ENCODE measurements at places on chromosomes 5 and 9.

- no peak for DNase-seq
Measured at GRCh38 chr5:168602517-168602916, 23.3 kb upstream of the PANK3 start.

GRCh38 chr5:102760815-102761214, 5.7 kb downstream of the PAM start:
- DNase-seq: no peak

DNA sequence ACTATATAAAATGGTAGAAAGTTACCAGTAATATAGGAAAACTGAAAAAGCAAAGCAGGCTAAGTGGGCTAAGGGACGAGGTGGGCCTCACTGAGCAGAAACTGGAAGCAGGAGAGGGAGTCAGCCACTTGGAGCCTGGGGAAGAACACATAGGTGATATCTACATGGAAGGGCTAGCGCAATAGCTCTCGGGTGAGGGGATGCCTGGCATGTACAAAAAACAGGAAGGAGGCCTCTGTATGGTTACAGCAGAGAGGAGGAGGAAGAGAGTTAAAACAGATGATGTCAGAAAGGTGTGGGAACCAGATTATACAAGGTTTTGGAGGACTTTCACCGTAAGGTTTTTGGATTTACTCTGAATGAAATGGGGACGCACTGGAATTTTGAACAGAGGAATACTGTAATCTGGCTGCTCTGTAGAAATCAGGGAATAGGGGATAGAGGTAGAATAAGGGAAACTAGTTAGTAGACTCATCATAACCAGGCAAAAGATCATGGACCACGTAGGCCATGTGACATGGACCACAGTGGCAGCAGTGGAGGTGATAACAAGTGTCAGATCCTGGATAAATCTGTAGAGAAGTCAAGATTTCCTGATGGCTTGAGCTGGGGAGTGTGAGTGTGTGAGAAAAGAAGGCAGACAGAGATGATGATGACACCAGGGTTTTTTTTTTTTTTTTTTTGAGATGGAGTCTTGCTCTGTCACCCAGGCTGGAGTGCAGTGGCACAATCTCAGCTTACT, 52.5 kb downstream of the FNBP1 start:
- DNase-seq: no peak

DNA sequence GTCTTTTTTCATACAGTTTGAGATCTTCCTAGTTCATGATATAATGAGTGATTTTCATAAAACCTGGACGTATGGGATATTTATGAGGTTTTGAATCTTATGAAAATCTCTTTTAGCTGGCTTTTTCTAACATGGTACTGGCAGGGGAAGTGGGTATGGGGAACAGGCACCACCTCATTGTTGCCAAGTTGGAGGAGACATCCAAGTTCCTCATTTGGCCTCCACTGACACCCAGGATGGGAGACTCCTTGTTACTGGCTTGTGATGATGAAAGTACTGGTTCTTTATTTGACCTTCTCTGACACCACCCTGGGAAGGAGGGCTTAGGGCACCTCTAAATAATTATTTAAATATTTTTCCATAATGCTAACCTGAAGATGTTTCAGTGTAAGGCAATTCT, 4.0 kb upstream of the TNPO1 start:
- DNase-seq: no peak

GRCh38 chr9:127927988-127928675, 2.4 kb downstream of the PIP5KL1 start:
- no peak for DNase-seq

DNA sequence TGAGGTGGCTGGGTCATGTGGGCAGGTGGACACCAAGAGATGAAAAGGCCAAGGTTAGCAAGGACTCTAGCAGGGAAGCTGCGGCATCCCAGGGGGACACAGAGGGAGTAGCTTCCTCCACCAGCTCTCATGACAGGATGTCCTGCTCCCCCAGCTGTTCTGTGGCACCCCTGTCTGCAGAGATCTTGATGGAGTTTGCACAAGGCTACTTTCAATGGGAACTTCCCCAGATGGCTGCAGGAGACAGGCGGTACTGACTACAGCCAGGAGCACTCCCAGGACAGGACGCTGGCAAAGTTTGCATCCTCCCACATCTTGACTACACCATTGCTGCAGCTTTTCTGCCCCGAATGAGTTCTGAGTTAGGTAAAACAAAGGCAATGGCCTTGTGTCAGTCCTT, 312.8 kb downstream of the TLE4 start:
- no peak for DNase-seq
